ENCODE measurements at places on chromosomes 13 and 19.

- DNase-seq: no peak
Measured at GRCh38 chr13:31850041-31850555, 110.8 kb downstream of the RXFP2 start.

DNA sequence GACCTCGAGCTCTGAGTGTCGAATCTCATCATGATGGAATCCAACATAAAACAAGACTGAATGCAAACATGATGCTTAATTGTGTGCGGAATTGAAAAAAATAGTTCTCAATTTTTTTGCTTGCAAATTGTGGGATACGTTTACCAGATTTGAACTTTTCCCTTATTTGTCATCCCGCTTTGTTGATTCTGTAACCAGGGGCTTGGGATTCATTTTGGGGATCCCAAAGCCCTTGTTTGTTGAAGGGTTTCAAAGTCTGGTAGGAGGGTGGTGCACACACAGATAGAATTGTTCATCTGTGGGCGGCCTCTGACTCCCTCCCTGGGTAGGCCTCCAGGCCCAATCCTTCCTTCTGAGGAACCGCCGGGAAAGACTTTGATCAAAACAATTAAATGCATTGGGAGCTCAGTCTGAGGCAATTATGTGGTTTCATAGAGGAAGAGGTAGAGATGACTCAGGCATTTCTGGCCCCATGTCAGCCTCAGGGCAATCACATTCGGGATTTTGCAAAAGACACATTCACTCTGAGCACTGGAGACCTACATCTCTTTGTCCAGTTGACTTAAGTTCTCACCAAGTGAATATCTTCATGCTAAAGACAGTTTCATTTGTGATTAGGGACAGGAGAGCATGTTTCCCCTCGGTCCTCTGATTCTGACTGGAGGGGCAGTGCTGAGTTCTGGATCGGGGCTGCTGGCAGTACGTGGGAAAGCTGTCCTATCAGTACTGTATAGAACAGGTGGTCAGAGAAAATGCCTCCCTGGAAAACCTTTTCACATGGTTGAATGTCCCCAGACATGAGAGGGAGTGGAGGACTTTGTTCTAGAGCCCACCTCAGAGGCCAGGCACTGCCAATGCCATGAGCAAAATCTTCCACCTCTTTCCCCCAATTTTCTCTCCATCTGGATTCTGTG, 27.8 kb upstream of the IGFL4 start:
- no peak for DNase-seq

DNA sequence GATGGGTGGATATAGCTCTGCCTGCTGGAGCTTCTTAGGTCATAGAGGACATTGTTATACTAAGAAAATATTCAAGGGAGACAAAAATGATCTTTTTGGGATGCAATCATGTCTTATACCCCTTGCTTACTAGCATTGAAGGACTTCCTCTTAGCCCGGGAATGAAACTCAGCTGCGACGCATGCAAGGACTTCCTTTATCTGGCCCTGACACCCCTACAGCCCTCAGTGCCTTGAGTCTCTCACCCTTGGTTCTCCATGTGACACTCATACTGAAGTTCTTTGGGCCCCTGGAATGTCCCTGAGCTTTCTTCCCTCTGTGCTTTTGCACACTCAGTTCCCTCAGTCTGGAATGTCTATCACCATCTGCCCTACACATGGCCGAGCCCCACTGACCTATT, 72.5 kb upstream of the MTIF3 start:
- no peak for DNase-seq

DNA sequence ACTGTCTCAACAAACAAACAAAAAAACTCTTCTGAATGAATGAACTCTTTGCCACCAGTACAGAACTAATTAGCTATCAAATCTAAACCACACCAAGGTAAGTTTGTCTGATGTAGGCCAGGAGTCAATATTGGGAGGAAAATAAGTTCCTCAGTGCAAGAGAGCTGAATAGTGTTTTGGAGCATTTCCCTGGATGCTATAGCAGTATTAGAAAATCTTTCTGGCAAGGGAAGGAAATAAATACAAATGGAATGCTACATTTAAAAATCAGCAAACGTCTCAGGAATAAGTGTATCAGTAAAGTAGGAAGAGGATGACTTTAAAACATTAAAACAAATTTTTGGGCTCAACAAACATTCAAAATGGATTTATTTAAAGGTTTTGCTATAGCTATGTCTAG, 81.3 kb upstream of the TMTC4 start:
- DNase-seq: no peak

DNA sequence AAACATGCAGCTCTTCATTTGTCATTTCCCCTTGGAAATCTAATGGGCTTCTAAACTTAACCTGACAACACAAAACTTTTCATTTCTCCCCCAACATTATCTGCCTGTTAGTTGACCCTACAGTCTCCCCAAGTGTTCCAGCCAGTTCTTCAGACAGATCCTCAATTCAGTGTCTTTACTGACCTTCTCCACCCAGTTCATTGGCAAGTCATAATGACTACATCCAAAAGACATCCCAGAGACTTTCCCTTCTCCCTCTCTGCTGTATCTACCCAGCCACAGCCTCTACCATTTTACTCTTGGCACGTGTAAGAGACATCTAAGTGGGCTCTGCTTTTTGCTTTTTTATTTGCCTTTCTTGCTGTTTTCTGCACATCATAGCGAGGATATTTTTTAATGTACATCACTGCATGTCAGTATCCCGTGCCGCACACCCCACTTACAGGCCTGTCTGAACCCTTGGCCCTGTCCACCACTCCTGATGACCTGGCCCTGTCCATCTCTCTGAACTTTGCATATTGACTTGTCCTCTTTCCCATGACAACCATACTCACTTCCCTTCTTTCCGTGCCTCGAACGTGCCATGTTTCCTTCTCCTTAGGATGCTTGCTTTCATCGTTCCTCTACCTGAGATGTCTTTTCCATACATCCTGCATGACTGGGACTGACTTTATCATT, 391.9 kb downstream of the IRS2 start:
- no peak for DNase-seq

DNA sequence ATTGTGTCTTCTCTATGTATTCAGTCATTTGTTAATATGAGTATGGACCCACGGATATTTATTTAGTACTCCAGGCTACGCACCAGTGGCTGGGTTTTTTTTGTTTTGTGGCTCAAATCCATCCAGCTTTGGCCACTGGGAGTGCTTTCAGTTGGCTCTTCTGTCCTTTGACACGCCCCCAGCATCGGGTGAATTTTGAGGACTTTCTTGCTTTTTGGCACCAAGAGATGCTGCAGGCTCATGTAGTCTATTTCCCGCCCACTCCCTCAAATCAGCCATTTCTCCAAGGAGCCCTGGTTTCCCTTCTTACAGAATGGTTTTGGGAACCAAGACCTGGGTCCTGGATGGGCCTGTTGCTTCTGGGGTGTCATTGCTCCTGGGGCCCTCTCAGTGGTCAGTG, 55.8 kb downstream of the SMARCA4 start:
- DNase-seq: no peak

DNA sequence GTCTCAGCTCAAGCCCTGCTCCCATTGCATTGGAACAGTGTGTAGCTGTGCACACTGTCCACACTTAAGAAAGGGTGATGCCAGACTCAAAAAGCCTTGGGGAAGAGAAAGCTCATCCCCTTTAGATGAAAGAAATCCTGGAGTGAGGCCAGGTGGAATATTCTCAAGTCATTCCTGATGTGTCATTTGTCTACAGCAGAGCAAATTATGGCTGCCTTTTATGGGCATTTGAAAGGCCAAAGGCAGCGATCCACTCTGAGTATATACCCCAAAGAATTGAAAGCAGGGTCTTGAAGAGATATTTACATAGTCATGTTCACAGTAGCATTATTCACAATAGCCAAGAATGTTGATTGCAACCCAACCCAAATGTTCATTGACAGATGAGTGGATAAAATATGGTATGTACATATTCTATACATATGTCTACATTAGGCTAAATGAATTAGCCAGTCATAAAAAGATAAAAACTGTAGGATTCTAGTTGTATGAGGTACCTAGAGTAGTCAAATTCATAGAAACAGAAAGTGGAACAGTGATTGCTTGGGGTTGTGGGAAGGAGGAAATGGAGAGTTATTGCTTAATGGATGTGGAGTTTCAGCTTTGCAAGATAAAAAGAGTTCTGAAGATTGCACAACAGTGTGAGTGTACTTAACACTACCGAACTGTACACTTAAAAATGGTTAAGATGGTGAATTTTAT, 214.9 kb downstream of the KCNRG start:
- DNase-seq: no peak

DNA sequence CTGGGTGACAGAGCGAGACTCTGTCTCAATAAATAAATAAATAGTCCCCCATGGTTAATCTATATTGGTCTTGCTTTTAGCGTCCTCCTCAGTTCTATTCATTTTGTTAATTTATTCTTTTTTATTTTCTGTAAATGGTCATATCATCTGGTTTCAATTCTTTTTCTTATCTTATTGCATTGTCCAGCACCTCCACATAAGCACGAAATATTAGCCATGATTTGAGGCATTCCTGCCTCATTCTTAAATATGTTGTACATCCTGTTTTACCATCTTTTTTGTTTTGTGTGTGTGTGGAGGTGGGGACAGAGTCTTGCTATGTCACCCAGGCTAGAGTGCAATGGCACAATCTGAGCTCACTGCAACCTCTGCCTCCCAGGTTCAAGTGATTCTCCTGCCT, 24.6 kb upstream of the CCDC124 start:
- DNase-seq: no peak

DNA sequence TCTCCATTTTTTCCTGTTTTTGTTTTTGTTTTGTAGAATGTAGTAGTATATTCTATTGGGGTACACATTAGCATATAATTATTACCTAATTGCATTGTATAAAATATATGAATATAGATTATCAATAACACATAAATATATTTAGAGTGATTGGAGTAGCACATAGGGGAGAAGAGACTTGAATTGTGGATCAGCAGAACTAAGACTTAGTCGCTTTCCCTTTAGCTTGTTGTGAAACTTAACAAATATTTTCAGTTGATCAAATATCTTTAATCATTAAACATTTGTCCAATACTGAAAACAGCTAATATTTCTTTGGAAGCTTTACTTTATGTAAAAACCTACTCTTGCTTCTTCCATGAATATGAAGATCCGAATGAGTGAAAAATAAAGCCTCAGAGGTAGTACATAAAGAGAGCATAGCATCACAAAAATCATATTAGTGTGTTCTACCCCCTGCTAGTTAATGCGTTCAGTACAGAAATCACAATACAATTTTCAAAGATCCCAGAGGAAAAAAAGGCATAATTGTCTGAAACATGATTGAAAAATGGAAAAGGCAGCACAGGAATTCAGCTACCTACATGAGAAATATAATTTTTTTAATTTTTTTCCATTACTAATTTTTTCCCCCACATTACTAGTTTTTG, 1348.0 kb upstream of the PRR20A start:
- no peak for DNase-seq

DNA sequence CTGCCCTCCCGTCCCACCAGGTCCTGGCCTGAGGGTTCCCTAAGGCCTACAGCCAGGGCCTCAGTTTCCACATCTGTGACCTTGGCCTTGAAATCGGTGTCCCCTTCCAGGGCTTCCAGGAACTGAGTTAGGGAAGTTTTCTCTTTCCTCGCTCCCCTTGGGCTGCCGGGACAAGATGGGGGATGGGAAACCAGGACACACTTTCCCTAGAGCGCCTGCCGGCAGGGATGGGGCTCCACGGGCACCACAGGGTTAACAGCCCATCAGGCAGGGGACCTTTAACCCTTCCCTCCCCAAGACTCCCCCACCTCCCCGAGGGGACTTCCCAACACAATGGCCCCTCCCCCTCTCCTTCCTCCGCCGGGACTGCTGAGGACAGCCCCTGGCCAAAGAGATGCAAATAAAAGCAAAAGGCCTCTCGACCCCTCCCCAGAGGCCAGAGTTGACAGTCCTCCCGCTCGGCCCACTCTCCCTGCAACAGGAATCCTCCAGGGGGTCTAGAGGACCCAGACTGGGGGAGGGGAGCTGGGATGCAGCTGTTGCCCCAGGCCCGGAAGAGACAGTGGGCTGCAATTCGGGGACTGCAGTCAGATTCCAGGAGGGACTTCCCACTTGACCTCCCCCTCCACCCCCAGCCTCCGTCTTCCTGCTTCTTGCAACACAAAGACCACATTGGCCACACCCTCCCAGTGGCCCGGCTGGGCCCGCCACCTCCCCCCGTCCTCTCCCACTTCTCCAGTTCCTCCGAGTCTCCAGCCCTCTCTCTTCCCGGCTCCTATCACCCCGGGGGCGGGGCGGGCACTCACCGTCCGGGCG, 3.4 kb downstream of the BBC3 start:
- peak; percentile 61 for DNase-seq

GRCh38 chr19:35716801-35717664, 770 bp upstream of the KMT2B start:
- peak; percentile 85 for DNase-seq

DNA sequence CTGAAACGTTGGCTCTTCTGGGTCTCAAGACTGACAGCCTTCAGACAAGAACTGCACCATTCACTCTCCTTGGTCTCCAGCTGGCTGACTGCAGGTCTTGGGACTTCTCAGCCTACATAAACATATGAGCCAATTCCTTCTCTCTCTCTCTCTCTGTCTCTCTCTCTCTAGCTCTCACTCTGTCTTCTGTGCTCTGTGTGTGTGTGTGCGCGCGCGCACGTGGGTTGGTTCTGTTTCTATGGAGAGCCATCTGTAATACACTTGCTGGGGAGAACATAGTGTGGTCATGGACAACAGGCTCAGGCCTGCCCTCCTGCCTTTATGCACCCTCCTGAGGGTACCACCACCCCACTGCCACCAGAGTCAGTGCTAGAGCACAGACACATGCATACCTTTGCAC, 13.7 kb upstream of the SERPINE3 start:
- DNase-seq: no peak

GRCh38 chr19:34867631-34868030, 59.1 kb upstream of the ZNF30 start:
- DNase-seq: no peak

- DNase-seq: peak; percentile 69
Measured at GRCh38 chr19:4977299-4978174, 8.6 kb downstream of the KDM4B start.
